GM12892 (cell line): ENCODE measurements at places on chromosomes 12 and 14.

- DNase-seq: no peak
Observed at GRCh38 chr12:123849517-123849916, 87.4 kb downstream of the DNAH10 start.

GRCh38 chr14:75711105-75711795 is 50.2 kb downstream of the TTLL5 start:
- DNase-seq: no peak

GRCh38 chr12:40831916-40832315 is 139.7 kb downstream of the CNTN1 start:
- no peak for DNase-seq

GRCh38 chr14:75548544-75548943 is 26.3 kb downstream of the BATF start:
- DNase-seq: no peak

DNA sequence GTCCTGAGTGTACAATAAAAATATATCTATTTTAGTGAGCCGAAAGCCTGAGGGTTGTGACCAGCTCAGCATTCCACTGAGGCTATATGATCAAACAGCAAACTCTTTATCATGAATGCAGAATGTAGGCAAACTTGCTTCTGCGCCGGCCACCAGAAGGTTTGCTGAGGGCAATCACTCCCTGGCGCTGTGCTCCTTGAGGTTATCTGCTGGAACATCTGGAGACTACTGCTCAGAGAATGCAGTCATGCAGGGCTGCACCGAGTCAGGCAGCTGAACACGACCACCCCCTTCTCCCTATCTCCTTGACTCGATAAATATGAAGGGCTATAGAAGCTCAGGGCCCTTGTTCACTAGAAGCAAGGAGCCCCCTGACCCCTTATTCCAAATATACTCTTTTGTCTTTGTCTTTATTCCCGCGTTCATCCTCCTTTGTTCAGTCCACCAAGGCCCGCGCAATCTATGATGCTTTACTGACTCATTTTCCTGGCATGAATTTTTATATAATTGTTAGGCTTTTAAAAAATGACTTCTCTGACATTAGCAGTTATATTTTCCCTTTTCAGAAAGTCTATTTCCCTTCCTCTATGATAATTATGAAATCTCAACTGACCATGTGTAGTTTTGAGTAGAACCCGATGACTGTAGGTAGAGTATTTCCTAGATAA is 1089.3 kb downstream of the SLC16A7 start:
- no peak for DNase-seq

DNA sequence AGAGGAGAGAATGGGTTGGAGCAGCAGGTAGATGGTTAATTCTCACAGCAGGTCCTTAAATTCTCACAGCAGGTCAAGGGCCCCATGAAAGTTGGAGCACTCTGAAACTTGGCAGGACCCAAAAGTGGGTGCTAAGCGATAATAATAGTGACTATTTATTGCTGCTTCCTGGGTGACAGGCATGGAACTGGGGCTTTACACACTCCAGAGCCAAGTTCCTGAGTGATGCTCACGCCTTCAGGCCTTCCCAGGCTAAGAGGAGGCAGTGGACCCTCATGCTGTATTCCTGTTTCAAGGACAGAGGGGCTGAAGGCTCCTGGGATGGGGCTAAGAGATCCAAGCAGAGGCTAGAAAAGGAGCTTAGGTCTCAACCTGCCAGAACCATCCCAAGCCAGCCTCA is 180.9 kb upstream of the VASH1 start:
- no peak for DNase-seq

GRCh38 chr12:104626069-104626837 is 169.5 kb downstream of the CHST11 start:
- no peak for DNase-seq

GRCh38 chr14:79424462-79424861 is 786.8 kb downstream of the DIO2 start:
- DNase-seq: no peak

GRCh38 chr12:98373025-98373554 is 142.3 kb upstream of the TMPO start:
- DNase-seq: no peak

- DNase-seq: no peak
Observed at GRCh38 chr14:51805541-51805940, 54.9 kb upstream of the GNG2 start.

DNA sequence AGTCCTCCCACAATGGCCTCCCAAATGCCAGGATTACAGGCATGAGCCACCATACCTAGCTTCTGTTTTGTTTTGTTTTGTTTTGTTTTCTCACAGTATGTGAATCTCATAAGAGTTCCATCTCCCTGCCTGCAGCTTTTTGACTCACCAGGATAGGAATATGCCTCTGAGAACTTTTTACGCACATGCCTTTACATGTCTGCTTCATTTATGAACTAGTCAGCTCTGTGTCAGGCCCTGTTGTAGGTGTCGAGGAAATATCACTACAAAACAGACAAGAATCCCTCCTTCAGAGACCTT is 89.0 kb downstream of the BORCS5 start:
- no peak for DNase-seq

DNA sequence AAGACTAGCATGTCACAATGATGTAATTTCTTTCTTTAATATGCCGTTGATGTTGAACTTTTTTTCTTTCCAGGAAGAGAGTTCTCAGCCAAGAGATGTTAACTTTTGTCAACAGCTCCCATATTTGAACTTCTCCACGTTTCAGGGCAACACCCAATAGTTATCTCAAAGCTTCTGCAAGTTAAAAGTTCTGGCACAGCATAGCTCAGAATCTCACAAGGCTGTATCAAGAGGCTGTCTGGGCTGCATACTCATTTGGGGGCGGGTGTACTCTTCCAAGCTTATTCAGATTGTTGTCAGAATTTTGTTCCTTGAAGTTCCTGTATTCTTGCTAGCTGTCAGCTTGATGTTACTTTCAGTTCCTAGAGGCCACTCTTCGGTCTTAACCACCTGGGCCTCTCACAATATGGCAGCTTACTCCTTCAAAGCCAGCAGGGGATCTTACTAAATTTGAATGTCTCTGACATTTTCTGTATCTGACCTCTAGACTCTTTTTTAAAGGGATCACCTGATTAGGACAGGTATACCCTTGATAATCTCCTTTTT is 38.9 kb downstream of the KCNC2 start:
- DNase-seq: no peak

GRCh38 chr14:79658221-79658620 is 553.1 kb downstream of the DIO2 start:
- DNase-seq: no peak

DNA sequence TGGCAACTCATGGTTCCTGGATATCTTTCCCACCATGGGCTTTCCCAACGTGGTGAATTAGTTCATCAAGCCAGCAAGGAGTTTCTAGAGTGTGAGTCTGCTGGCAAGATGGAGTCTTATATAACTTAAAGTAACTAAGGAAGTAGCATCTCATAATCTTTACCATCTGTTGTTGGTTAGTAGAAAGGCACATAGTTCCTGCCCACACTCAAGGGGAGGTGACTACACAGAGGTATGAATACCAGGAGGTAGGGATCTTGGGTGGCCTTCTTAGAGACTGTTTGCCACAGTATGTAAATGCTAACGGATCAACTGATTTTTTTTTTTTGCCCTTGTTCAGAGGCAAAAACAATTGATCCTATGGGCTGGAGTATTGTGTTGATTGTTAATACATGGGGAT is 446.9 kb downstream of the ATP23 start:
- DNase-seq: no peak

GRCh38 chr14:101475456-101476257 is 85.6 kb upstream of the DIO3 start:
- no peak for DNase-seq

- no peak for DNase-seq
Observed at GRCh38 chr12:93184672-93185368, 192.9 kb upstream of the NUDT4 start.

DNA sequence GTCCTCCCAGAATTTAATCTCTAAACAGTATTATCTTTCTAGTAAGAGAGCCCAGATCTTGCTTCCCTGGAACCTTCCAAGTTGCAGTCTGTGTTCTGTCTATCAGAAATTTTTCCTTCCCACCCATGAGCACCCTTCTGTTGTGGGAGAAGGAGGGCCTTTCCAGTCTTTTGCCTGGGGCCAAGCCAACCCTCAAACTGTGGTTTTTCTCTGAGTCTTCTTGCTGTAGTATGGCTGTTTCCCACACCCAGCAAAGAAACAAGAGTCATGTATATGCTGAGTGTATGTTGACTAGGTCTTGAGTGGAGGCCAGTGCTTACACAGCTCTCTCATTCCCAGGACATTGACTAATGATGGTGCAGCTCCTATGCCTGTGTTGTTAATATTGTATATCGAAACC is 104.5 kb downstream of the TGFB3 start:
- DNase-seq: no peak

- DNase-seq: no peak
Observed at GRCh38 chr14:63709589-63709988, 18.3 kb downstream of the SGPP1 start.

DNA sequence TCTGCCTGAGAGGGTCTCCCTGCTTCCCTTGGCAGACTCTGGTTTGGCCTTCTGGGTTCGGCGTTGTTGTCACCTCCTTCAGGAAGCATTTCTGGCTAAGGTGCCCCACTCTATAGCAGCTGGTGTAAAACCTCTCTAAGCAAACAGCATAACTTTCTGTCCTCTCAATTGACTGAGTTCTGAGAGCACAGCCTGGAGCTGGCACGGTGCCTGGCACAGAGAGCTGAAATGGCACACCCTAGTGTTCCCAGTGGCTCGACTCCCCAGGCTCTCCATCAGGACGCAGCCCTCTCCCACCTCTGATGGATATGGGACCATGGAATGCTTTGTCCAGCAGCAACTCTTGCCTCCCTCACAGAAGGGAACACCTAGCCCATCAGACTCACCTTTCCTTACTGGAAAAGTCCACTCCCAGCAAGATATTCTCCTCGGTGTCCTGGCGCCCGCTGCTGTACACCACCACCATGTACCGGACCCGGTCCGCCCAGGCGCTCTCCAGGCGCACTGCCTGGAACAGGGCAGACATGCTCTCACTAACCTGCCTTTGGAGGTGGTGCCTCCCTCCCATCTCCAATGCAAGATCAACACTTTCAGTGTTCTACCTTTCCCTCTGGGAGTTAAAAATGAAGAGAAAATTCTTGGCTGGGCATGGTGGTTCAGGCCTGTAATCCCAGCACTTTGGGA is 40.6 kb downstream of the SSH1 start:
- DNase-seq: no peak

GRCh38 chr14:93533437-93533836 is 102.7 kb downstream of the UNC79 start:
- DNase-seq: no peak

DNA sequence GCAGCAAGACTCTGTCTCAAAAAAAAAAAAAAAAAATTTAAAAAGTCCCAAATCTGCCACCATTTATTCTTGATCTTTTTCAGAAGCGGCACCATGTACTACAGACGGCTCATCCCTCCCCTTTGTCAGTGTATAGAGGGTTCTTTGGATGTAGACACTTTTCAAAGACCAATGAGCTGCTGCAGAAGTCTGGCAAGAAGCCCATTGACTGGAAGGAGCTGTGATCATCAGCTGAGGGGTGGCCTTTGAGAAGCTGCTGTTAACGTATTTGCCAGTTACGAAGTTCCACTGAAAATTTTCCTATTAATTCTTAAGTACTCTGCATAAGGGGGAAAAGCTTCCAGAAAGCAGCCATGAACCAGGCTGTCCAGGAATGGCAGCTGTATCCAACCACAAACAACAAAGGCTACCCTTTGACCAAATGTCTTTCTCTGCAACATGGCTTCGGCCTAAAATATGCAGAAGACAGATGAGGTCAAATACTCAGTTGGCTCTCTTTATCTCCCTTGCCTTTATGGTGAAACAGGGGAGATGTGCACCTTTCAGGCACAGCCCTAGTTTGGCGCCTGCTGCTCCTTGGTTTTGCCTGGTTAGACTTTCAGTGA is 6.5 kb upstream of the ACACB start:
- DNase-seq: no peak

- DNase-seq: peak; percentile 6
Observed at GRCh38 chr14:59126714-59127436, 61.6 kb upstream of the DAAM1 start.

GRCh38 chr12:5073853-5074252 is 30.2 kb downstream of the KCNA5 start:
- no peak for DNase-seq

DNA sequence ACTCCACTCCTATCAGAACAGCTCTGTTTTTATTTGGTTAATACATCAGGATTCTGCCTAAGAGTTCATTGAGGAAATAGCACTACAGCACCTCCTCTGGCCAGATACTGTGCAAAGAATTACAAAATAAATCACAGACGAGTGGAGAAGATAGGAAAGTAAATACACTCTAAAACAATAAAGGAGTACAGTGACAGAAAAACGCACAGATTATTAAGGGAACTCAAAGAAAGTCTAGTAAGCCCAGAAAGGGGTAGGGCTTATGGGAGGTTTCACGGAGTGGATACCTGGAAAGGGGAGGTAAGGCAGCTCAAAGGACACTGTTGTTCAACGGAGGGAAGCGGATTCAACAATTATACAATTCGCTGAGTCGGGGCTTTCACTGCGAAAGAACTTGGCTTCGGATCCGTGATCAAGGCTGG is 5.5 kb downstream of the OR10AD1 start:
- DNase-seq: no peak

GRCh38 chr14:103023881-103024473 is 33.4 kb downstream of the CDC42BPB start:
- DNase-seq: no peak

DNA sequence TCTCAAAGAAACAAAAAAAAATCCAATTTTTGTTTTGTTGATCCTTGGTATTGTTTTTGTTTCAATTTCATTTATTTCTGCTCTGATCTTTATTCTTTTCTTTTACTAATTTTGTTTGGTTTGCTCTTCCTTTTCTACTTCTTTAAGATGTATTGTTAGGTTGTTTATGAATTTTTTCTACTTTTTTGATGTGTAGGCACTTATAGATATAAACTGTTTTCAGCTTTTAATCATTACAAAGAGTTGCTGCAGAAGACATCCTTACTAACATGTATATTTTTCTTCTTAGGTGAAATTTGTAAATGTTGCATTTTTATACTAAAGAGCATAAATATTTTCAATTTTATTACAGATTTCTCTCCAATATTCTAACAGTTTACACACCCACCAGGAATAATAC is 69.8 kb downstream of the KNTC1 start:
- no peak for DNase-seq

- DNase-seq: no peak
Observed at GRCh38 chr12:47732504-47732903, 7.2 kb upstream of the ENDOU start.

GRCh38 chr12:67251012-67251411 is 18.1 kb upstream of the CAND1 start:
- no peak for DNase-seq

DNA sequence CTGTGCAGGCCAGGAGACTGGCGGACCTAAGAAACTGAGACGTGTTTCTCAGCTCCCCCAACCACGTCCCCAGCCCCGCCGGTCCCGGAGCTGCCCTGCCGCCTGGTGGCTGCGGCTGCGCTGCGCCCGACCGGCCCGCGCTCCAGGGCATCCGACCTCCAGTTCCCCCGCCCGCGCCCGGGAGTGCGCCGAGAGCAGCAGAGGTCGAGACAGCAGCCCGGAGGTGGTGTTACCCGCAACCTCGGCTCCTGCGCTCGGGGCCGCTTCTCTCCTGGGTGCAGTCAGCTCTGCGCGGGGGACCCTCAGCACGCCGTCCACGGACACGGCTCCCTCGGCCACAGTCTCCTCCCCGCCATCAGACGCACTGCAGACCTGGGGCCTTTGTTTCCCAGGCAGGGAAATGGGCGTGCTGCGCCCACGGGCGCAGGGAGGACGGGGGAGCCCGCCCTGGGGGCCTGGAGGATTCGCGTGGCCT is 21.6 kb upstream of the GPR132 start:
- DNase-seq: peak; percentile 89
